ENCODE measurements at places on chromosomes 2 and 18. TPM values are rescaled to one million over a fixed set of nuclear protein-coding genes. Genes with fewer than 3 reads are reported as not detected.

TCF23 gene
- 0.66 TPM for total RNA-seq

RNF144A gene
- 109 TPM for total RNA-seq

CRYGC gene
- total RNA-seq, result not detected

NT5C1B gene
- not detected for total RNA-seq

DNA sequence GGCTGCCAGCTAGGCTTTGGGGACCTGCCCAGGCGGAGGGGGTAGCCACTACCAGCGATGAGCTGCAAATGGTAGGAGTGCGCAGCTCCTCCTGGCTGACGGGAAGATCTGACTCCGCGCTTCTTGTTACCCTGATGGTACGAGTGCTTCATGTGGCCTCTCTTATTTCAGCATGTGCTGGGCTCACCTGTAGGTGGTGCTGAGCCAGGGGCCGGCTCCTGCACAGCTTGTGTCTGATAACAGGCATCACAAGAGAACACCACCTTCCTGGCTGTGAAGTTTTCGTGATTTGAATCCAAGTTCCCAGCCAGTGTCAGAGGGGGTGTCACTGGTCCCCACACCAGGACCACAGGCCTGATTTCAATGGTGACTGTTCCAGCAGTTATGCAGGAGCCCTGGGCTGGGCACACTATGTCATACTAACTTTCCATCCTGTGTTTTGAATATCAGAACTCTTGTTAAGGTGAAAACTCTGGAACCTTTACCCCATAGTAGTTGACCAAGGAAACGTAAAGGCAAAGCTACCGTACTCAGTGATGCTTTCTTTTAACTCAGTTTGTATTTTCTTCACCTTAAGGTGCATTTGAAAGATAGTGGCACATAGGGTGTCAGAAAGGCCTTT is 28.0 kb downstream of the APCDD1 start:
- no peak overlapping the region for H3K4me3 ChIP-seq
- H3K4me1 ChIP-seq, result peaks cover 11% of the 10 kb centered on the region
- H3K36me3 ChIP-seq, result no peaks in the 10 kb centered on the region
- H3K27me3 ChIP-seq, result no peaks in the 10 kb centered on the region
- H3K27ac ChIP-seq, result peak overlapping the region; percentile 29
- no peak for DNase-seq

DNA sequence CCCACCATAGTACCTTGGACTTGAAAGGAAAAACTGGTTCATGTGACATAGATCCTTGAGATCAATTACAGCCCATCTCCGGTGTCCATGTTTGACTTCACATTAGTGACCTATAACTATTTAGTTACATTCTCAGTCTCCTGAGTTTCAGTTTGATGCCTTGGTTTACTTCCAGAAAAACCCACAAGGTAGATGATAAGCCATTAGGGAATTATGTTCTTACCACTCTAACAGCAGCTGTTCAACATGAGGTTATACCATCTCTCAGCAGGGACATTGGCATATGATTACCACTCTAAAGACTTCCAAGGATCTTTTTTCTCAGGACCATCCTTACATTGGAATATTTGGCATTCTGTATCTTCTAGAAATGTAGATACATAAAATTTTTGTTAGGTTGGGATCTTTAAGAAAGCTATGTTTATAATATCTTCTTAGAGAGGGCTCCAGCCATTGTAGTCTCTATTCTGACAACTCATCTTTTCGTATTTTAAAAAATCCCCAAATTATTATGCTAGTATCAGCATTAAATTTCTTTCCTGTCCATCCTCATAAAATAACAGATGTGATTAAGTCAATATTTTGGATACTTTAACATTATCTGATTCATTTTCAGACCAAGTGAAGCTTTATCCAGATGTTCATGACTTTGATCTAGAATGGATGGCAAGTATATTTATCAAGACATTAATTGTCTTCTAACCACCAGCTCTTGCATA is 258.9 kb downstream of the RDH14 start:
- H3K27me3 ChIP-seq, result no peaks in the 10 kb centered on the region
- no peaks in the 10 kb centered on the region for H3K36me3 ChIP-seq
- peaks cover 7% of the 10 kb centered on the region for H3K4me1 ChIP-seq
- DNase-seq, result no peak
- H3K4me3 ChIP-seq, result no peak overlapping the region

- H3K4me3 ChIP-seq, result no peak overlapping the region
- no peaks in the 10 kb centered on the region for H3K27me3 ChIP-seq
- DNase-seq, result no peak
- H3K4me1 ChIP-seq, result no peaks in the 10 kb centered on the region
These were observed 244.7 kb downstream of the NDUFA10 start for GRCh38 chr2:239780236-239780994.

GRCh38 chr2:155381436-155381835 is 682.9 kb downstream of the KCNJ3 start:
- no peak for DNase-seq
- no peaks in the 10 kb centered on the region for H3K36me3 ChIP-seq
- peaks cover 9% of the 10 kb centered on the region for H3K4me1 ChIP-seq
- no peak overlapping the region for H3K4me3 ChIP-seq
- H3K27ac ChIP-seq, result no peak overlapping the region
- H3K27me3 ChIP-seq, result no peaks in the 10 kb centered on the region

DNA sequence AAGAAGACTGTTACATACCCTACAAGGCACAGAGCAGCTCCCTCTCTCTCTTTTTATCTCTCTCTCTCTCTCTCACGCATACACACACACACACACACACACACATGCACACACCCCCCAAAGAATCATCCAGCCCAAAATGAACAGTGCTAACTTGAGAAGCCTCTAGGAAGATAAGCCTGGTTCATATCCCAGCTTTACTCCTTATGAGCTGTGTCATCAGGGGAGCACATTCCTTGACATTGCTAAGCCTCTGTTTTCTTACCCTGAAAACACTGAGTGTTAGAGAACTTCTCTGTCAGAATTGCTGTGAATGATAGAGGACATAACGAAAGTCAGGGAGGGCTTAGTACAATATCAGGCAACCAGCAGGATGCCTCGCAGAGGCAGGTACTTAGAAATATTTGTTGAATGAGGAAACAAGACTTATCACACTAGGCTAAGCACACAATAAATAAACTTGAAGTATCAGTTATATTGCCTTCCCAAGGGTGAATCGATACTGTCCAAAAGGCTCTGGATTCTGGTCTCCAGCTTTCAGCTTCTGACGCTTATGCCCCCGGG is 725.6 kb upstream of the ID2 start:
- H3K4me1 ChIP-seq, result no peaks in the 10 kb centered on the region
- no peaks in the 10 kb centered on the region for H3K36me3 ChIP-seq
- no peak for DNase-seq
- H3K4me3 ChIP-seq, result no peak overlapping the region
- no peak overlapping the region for H3K27ac ChIP-seq

GRCh38 chr2:189951791-189952535 is 110.6 kb downstream of the MSTN start:
- H3K4me1 ChIP-seq, result peaks cover 17% of the 10 kb centered on the region
- no peaks in the 10 kb centered on the region for H3K27me3 ChIP-seq
- H3K36me3 ChIP-seq, result no peaks in the 10 kb centered on the region
- H3K27ac ChIP-seq, result peak overlapping the region; percentile 58

DNA sequence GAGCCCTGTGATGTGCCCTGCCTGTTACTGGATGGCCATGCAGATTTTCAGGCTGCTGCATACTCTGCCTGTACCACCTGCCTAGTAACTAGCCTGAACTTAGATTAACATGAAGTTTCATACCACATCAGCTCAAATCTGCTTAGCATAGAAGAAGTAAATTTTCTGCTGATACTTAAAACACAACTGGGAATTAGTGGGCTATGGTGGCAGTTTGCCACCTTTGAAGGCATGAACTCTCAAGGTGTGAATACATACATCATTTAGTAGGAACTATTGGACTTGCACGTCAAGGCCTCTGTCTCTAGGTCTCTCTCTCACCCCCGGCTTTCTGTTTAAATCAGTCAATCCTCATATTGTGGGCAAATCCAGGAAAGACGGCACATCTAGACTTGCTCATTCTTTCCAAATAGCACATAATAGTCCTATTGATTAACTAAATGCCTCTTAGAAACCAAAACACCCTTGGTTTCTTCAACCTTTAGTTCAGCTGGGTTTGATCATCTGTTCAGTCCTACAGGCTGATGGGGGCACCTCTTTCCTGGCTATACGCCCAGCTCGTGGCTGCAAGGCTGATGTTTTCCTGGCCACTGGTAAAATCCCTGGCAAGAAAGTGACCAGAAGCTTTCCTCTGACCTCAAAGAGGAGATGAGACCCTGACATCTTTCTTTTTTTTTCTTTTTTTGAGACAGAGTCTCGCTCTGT is 58.4 kb downstream of the ALPK2 start:
- H3K27me3 ChIP-seq, result no peaks in the 10 kb centered on the region
- H3K36me3 ChIP-seq, result no peaks in the 10 kb centered on the region
- no peak overlapping the region for H3K27ac ChIP-seq
- H3K4me3 ChIP-seq, result no peak overlapping the region
- H3K4me1 ChIP-seq, result peaks cover 14% of the 10 kb centered on the region

GRCh38 chr2:22079583-22079982 is 955.8 kb downstream of the TDRD15 start:
- no peak overlapping the region for H3K4me3 ChIP-seq
- no peaks in the 10 kb centered on the region for H3K27me3 ChIP-seq
- H3K27ac ChIP-seq, result no peak overlapping the region

GRCh38 chr2:117126656-117127055 is 687.8 kb upstream of the DDX18 start:
- no peaks in the 10 kb centered on the region for H3K36me3 ChIP-seq
- DNase-seq, result no peak
- H3K27me3 ChIP-seq, result no peaks in the 10 kb centered on the region
- H3K4me1 ChIP-seq, result no peaks in the 10 kb centered on the region
- no peak overlapping the region for H3K4me3 ChIP-seq
- H3K27ac ChIP-seq, result no peak overlapping the region

DNA sequence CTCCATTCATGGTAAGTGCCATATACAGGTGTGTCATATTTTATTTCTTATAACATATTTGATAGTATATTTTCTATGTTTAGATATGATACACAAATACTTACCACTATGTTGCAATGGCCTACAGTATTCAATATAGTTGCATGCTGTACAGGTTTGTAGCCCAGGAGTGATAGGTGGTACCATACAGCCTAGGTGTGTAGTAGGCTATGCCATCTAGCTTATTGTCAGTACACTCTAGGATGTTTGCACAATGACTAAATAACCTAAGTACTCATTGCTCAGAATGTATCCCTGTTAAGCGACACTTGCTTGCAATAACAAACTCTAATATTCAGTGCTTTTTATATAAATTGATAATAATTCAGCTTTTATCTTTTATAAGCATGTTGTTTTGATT is 563.1 kb upstream of the LINC00305 start:
- H3K36me3 ChIP-seq, result no peaks in the 10 kb centered on the region
- H3K4me1 ChIP-seq, result no peaks in the 10 kb centered on the region
- no peak overlapping the region for H3K4me3 ChIP-seq
